ENCODE measurements at places on chromosomes 6 and 20.

- DNase-seq, result no peak
Measured at GRCh38 chr6:45843848-45844521, 171.7 kb downstream of the CLIC5 start.

- no peak for DNase-seq
Measured at GRCh38 chr6:17280138-17280537, 1.0 kb upstream of the RBM24 start.

DNA sequence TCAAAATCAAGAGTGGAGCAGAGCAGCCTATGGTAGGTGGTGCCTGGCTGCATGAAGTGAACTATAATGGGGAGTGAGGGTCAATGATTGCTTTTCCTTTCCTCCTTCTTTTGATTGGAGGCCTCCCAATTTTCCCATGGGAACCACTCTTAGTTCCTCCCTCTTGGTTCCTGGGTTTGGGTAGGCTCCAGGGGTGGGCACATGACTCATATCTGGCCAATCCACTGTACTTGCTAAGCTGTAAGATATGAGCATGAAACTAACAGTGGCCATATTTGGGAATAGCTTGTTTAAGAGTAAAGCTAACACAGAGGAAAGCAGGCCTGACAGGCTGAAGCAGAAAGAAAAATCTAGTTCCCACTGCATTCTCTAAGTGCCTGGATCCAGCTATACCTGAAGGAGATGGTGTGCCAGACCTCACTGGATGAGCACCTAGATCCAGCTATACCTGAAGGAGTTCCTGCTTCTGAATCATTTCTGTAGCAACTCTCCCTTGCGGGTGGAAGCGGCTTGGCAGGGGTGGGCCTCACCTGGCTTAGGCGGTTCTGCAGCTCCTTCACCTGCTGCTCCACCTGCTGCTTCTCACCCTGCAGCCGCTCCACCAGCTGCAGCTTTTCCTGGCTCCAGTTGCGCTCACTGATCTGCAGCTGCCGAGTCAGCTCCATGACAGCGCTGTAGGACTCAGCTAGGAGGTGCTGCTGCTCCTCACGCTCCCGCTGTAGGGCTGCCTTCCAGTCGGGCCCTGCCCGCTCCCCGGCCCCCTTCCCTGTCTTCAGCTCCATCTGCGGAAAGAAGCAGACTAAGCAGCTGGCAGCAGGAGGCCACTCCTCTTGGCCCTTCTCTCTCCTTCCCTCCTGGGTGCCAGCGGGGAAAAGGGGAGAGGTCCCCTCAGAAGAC, 29.0 kb upstream of the DSN1 start:
- DNase-seq, result no peak

DNA sequence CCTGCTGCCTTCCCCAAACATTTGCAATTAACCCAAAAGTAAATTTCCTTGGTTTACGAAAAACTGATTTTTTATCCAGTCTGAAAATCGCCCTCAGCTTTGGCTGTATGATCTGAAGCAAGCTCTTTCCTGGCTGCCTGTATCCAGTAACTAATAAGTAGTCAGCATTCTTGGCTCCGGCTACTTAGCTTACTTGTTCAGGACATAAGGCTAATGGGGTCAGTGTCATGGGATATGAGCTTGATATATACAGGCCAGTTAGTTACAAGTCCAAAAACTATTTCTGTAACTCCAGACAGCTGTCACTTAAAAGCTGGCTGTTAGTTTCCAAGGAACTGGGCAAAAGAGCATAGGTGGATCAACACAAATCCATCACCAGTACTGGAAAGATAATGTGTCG, 56.2 kb downstream of the KHDC1L start:
- no peak for DNase-seq

GRCh38 chr6:43355862-43356590, 13.4 kb downstream of the ZNF318 start:
- no peak for DNase-seq

GRCh38 chr20:40628877-40629276, 60.2 kb downstream of the MAFB start:
- DNase-seq, result no peak

- DNase-seq, result no peak
Measured at GRCh38 chr20:60361761-60362395, 403.7 kb downstream of the CDH26 start.

GRCh38 chr6:70538376-70538775, 28.4 kb upstream of the SDHAF4 start:
- no peak for DNase-seq

- DNase-seq, result no peak
Measured at GRCh38 chr6:38346291-38347079, 293.2 kb downstream of the BTBD9 start.

- DNase-seq, result no peak
Measured at GRCh38 chr6:96649926-96650325, 87.0 kb downstream of the FHL5 start.

DNA sequence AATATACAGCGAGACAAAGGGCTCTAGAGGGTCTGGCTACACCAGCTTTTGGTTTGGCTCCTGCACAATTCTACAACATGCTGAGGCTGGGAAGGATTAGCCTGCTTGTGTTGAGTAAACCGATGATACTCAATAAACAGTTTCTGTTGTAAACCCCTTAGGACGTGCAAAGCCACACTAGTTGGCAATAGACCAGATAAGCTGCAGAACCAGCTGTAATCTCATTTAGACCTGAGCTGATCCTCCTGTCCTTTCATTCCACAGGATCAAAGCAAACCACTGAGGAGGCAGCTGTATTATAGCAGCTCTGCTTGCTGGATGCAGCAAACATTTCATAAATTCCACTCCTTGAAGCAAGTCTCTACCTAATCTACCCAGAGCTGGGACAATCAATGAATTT, 79.7 kb downstream of the MMS22L start:
- DNase-seq, result no peak

DNA sequence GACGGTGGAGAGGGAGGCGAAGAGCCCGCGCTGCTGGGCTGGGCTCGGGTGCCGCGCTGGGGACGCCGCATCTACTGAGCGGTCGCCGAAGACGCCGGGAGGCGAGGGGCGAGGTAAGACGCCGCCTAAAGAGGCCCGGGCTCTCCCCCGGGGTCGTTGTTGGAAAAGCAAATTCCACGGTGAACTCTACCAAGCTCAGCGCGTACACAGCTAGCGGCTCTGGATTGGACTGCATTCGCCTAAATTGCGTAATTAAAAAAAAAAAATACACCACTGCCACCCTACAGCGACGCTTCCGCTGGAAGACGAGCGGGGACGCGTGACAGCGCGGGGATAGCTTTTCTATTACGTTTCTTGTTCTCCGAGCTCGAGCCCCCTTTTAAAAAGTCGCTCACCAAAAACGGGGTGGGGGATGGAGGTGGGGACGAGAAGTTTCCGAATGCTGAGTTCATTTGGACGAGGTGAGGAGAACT, 92.0 kb upstream of the PRDM1 start:
- DNase-seq, result no peak

- DNase-seq, result no peak
Measured at GRCh38 chr20:21388566-21388965, 8.8 kb downstream of the NKX2-4 start.

DNA sequence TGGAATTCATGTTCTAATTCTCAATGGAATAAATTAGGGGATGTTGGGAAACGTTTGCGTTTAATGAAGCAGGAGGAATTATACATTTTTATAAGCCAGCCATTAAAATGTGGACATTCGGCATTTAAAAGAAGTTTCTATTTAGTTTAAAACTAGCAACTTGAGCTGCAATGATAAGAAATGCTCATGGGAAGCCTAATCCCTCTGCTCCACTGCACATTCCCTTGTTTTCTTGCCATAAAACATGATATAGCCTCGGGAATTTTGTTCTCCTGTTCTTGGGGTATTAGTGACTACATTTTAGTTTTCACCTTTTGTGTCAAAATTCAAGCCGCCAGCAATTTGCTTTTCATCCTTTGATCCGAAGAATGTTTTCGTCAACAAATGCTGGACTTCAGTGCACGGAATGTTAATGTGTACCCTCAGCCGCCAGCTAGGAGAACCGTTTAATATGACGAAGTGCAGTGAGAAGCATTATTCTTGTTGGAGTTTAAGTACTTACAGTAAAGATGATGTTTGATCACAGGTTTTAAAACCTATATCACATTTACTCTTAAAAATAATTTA, 137.9 kb downstream of the HIVEP1 start:
- no peak for DNase-seq

- no peak for DNase-seq
Measured at GRCh38 chr6:135820340-135820739, 31.2 kb upstream of the PDE7B start.

DNA sequence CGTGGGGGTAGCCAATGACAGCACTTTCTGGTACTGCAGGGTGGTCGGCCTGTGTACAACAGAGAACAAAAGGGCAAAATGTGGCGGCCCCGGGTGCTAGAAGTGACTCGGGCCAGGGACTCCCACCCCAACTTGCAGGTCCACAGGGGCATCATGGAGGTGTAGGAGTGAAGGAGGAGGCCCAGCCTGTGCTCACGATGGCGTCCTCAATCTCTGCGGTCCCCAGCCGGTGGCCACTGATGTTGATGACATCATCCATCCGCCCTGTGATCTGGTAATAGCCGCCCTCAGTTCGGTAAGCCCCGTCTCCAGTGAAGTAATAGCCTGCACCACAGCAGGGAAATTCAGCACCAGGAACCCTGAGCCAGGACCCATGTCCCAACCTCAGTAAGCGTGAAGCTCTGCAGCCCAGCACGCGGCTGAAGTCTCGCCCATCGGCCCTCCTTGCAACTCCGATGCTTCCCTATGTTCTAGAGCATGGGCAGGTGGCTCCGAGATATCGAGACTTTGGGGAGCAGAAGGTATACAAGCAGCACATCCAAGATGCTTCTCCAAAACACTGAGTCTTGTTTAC, 20.2 kb upstream of the APMAP start:
- DNase-seq, result no peak

GRCh38 chr6:21946298-21946783, 350.5 kb downstream of the PRL start:
- no peak for DNase-seq

DNA sequence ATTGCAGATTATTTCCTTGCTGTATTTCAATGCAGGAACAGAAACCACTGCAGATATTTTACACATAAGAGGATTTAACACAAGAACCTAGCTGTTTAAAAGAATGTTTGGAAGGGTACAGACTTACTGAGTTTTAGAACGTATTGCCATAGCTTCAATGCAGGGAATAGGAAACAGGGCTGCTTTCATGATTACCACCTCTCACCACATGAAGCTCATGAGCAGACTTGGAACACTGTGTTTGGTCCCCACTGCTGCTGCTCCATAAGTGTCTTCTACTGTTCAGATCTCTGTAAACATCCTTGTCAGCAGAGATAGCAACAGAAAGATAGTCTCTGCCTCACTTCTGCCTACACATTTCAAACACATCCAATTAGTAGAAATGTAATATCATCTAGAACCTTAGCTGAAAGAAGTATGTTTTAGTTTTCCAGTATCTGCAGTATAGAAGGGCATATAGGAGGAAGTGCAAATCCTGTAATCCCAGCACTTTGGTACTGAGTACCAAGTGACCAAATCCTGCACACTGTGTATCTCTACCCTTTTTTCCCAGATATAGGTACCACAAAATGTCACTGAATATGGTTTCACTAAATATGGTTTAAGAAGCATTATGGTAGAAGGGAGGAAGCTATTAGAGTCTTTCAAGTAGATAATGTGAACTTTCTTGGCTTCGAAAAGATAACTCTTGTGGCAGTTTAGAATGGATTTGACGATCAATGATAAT, 51.9 kb downstream of the STXBP5 start:
- no peak for DNase-seq

GRCh38 chr20:16955971-16956370, 207.8 kb downstream of the OTOR start:
- peak; percentile 11 for DNase-seq

DNA sequence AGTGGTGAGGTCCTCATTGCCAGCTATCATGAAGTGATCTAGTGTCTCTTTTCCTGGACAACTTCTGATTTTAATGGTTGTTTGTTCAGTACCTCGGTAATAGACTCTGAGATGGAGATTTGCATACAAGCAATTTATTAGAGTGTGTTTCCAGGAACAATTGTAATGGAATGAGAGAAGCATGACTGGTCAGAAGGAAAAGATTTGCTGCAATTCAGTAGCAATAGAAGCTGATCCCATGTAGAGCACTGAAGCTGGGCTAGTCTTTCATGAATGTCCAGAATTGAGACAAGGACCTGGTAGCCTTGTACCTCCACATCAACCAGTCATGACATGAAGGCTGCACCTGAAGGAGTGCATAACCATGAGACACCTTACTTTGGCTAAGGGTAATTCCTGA, 526.5 kb downstream of the NKAIN2 start:
- no peak for DNase-seq

DNA sequence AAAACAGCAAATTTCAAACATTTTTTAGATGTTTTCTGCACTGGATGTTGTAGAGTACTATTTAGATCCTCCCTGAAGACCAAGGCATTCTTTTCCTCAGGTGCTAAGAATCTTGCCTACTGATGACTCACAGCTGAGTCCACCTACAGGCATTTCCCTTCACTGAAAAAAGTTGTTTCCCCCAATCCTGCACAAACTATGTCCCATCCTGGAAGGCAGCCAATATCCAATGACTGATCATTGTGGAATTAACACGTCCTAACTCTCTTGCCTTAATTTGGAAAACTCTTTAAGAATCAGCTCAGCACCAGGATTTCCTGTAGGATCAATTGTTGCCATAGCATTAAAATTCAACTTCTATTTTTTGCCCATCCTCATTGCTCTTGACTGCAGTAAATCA, 268.4 kb upstream of the IRAK1BP1 start:
- no peak for DNase-seq

GRCh38 chr6:159681191-159681880, 11.7 kb downstream of the SOD2 start:
- DNase-seq, result no peak

DNA sequence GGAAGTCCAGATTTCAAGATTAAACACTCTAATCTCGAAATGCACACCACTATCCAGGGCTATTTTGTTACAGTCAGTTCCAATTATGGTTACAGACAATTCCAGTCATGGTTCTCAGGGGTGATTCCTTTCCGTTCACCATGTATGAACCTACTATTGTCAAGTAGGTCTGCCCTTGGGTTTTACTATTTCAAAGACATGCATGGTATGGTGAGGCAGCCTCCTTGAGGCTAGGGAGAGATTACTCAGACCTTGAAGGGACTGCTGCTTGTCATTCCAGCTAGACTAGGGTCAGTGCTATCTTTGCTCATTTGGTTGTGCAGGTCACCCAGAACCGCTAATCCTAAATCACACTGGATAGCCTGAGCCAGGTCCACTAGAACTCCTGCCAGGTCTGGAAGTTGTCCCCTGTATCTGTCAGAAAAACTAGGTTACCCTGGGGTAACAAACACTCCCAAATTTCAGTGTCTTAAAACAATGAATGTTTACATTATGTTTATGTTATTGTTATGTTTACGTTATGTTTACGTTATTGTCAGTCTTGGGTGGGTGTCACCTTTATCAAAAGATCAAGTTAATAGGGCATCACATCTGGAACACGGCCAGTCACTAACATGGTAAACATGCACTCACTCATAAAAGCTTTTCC, 41.1 kb upstream of the E2F3 start:
- no peak for DNase-seq

GRCh38 chr20:36472637-36473090, 68.7 kb upstream of the MYL9 start:
- no peak for DNase-seq

All from NCI-H1092 (cell line).